CD4-positive, alpha-beta memory T cell (primary cell): ENCODE measurements at places on chromosomes 3 and 15. TPM values are rescaled to one million over a fixed set of nuclear protein-coding genes. Genes with fewer than 3 reads are reported as not detected.

DNA sequence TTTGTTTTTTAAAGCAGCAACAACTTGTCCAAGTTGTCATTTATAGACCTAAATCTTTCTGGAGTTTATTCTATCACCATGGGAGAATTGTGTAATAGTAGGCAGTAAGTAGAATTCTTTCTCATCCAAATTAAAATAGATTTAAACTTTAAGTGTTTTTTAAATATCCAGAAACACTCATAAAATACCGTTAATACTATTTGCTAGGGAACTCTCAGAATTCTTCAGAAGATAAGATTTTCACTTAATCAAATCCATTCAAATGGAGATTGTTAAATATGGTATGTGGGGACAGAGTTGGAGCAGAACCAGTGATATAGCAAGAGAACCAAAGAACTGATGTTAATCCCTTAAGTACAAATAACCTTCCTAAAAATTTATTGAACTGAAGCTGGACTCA, 71.0 kb downstream of the ARIH1 start:
- no peak overlapping the region for H3K27ac ChIP-seq
- H3K4me1 ChIP-seq: no peaks in the 10 kb centered on the region
- no peaks in the 10 kb centered on the region for H3K27me3 ChIP-seq
- DNase-seq: no peak
- peaks cover 10% of the 10 kb centered on the region for H3K36me3 ChIP-seq
- H3K4me3 ChIP-seq: no peak overlapping the region

DNA sequence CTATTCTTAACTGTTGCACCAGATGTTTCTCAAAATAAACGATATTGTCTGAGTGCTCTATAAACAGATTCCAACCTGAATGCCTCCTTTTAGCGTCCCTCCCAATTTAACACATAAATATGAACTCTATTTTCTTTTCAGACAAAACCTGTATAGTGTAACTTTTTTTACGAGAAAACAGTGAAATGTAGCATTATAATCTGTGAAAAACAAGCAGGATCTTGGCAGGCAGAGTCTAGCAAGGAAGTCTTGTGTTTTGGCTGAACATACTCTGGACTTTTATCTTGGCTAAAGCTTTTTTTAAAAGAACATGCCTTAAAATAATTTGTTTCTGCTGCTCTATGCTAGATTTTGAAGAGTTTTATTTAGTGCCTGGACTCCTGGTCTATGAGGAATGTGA, 150.5 kb downstream of the ROBO2 start:
- no peak overlapping the region for H3K27ac ChIP-seq
- no peaks in the 10 kb centered on the region for H3K36me3 ChIP-seq
- DNase-seq: no peak

DNA sequence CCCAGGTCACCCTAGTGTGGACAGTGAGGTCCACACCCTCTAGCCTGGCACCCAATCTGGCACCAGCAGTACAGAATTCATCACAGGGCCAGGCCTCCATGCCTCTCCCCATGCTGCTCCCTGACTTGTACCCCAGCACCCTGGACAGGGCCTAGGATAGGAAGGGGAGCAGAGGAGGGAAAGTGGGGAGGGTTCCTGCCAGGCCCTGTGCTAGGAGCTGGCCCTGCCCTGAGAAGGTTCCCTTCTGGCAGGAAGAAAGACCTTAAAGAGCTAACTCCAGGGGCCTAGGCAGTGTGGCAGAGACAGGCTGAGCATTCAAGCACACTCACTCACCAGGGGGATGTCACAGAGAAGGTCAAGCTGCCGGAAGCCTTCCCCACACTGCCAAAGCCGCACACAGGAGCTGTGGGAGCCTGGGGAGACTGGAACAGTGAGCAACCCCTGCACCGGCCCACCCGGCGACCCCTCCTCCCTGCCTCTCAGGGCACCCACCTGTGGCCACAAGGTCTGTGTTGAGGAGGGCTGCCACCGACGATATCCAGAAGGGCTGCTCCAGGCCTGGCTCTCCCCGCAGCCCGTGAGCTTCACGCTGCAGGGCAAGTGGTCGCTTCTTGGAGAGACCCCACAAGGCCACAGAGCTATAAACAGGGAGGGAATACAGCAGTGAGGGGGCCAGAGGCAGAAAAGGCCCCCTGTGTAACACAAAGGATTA, 7.4 kb downstream of the RRP9 start:
- peaks cover 3% of the 10 kb centered on the region for H3K4me1 ChIP-seq
- no peak overlapping the region for H3K27ac ChIP-seq
- H3K27me3 ChIP-seq: no peaks in the 10 kb centered on the region
- peaks cover 53% of the 10 kb centered on the region for H3K36me3 ChIP-seq
- H3K4me3 ChIP-seq: no peak overlapping the region
- no peak for DNase-seq

DNA sequence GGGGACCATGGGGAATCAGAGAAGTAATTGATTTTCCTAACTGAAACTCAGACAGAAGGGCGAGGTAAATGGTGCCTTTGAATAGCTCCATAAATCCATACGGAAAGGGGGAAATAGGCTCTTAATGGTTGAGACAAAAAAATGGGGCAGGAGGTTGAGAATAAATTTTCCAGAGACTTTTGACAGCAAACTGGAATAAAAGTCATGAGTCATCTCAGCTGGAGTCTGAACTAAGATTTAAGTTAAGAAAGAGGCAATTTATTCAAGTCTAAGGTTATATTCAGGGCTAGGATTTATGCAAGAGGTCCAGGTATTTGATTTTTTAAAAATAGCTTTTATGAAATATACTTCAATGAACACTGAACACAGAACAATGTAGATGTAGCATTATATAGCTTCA, 238.7 kb upstream of the RORA start:
- H3K36me3 ChIP-seq: no peaks in the 10 kb centered on the region
- no peak for DNase-seq
- H3K4me3 ChIP-seq: no peak overlapping the region
- no peaks in the 10 kb centered on the region for H3K4me1 ChIP-seq
- no peaks in the 10 kb centered on the region for H3K27me3 ChIP-seq
- H3K27ac ChIP-seq: no peak overlapping the region

DNA sequence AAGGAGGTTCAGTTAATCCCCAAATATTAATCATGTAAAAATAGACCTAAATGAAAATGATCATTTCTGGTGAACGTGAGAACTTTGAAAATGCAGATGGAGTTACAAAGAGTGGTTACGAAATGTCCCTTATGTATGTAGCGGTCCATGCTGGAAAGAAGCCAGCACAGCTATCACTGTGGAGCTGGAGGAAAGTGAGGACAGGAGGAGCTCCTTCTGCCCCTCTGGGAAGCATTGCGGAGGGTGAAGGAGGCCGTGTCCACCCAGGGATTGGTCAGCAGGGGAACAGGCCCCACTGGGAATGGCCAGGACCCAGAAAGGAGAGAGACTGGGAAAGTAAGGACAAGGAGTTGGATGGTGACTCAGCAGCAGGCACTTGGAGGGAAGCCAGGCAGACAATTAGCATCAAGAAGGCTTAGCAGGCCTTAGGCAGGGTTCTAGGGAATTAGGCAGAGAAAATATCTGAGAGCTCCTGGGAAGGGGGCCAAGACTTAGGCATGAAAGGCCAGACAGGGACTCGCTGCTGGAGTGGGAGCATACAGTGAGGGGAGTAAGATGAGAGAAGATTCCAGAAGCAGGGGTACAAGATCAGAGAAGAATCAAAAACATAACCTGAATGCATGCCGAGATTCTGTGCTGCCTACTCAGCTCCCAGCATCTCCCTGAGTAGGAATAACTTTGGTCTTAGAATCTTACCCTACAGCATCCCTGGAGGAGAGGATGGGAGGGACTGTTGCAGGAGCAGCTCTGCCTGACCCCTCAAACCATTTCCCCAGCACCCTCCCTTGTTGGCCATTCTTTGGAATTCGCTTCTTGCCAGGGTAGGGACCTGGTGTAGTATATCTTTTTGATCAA, 171.0 kb upstream of the UMPS start:
- DNase-seq: no peak
- no peak overlapping the region for H3K4me3 ChIP-seq
- H3K27ac ChIP-seq: no peak overlapping the region

- no peak overlapping the region for H3K27ac ChIP-seq
- H3K4me1 ChIP-seq: no peaks in the 10 kb centered on the region
- DNase-seq: no peak
- no peaks in the 10 kb centered on the region for H3K36me3 ChIP-seq
- H3K27me3 ChIP-seq: no peaks in the 10 kb centered on the region
- H3K4me3 ChIP-seq: no peak overlapping the region
These were observed 82.3 kb upstream of the MLF1 start for GRCh38 chr3:158488670-158489069.

- H3K4me1 ChIP-seq: peaks cover 8% of the 10 kb centered on the region
- DNase-seq: no peak
- H3K27me3 ChIP-seq: peaks cover 3% of the 10 kb centered on the region
- no peaks in the 10 kb centered on the region for H3K36me3 ChIP-seq
- H3K27ac ChIP-seq: no peak overlapping the region
These were observed 44.9 kb upstream of the TMC3 start for GRCh38 chr15:81418891-81419290.

DNA sequence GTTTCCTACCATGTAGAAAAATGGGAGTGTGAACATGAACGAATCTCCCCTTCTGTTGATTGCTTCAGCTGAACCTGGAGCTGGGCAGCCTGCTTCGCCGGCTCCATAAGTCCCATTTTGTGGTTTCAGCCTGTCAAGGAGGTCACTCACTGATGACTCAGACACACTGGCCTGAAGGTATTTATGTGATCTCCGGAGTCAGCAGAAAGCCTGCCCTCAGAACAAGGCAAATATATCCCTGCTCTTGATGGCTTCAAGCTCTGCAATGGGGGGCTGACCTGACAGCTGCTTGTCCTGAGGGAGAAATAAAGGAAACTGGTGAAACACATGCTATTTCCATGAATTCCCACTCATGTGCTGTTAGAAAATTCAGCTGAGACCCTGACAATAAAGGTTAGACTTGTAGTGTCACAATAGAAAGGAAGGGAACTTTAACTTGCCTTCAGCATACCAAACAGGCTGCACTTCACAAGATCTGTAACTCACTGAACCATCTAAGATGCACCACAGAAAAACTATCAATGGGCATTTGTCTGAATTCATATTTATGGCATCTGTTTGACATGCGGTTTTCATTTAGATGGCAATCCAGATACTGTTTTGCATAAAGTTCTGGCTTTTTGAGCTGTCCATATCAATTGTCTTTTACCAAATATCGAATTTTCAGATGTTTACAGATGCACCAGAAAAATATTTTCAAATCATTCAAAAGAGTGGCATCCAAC, 282.0 kb upstream of the VEPH1 start:
- no peaks in the 10 kb centered on the region for H3K27me3 ChIP-seq
- no peak overlapping the region for H3K4me3 ChIP-seq
- H3K4me1 ChIP-seq: no peaks in the 10 kb centered on the region
- DNase-seq: no peak

GRCh38 chr15:39156166-39156565, 424.7 kb upstream of the THBS1 start:
- H3K4me1 ChIP-seq: no peaks in the 10 kb centered on the region
- no peak overlapping the region for H3K27ac ChIP-seq

DNA sequence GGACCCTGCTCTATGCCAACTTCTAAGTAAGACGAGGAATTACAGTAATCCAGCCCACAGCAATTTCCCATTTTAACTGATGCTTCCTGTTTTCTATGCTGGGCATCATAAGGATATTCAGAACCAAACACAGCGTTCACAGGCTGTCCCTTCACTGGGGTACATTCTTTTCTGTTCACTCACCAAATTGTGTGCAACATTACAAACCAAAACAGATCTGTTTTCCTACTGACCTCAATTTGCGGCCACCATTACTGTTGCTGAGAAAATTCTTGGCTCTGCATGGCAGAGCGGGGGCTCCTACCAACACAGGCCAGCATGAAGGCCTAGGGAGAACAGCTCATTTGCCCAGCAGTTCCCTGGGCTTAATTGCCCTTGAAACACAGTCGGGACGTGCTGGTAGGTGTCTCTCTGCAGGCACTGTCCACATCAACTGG, 76.5 kb downstream of the MYO1E start:
- no peak overlapping the region for H3K27ac ChIP-seq
- H3K36me3 ChIP-seq: no peaks in the 10 kb centered on the region
- no peak overlapping the region for H3K4me3 ChIP-seq
- no peak for DNase-seq
- H3K4me1 ChIP-seq: peaks cover 31% of the 10 kb centered on the region

- H3K4me1 ChIP-seq: no peaks in the 10 kb centered on the region
- no peak overlapping the region for H3K4me3 ChIP-seq
- no peak for DNase-seq
- H3K27me3 ChIP-seq: no peaks in the 10 kb centered on the region
These were observed 17.0 kb downstream of the MAGI1 start for GRCh38 chr3:66021731-66022131.

DNA sequence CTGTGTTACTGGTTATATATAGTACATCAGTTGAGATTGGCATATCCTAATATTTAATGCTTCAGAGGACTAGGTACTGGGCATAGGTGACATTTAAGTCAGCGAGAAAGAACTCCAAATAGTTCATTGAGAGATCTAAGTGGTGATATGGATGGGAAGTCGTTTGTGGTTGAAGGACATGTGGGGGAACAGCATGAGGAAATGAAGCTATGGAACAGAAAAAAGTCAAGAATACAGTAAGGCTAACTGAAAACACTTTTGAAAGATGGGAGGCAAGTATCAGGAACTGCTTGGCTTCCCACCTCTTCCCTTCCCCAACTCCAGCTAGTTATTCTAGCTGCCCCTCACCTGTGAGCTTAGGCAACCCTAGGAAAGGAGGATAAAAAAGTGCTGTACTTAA, 3.7 kb upstream of the MYO5A start:
- H3K27me3 ChIP-seq: no peaks in the 10 kb centered on the region
- H3K27ac ChIP-seq: no peak overlapping the region
- H3K4me1 ChIP-seq: peaks cover 16% of the 10 kb centered on the region

- H3K36me3 ChIP-seq: no peaks in the 10 kb centered on the region
- no peak overlapping the region for H3K27ac ChIP-seq
- no peaks in the 10 kb centered on the region for H3K4me1 ChIP-seq
- H3K4me3 ChIP-seq: no peak overlapping the region
- DNase-seq: no peak
- H3K27me3 ChIP-seq: no peaks in the 10 kb centered on the region
These were observed 990.4 kb downstream of the GBE1 start for GRCh38 chr3:80771085-80771484.

- H3K27me3 ChIP-seq: no peaks in the 10 kb centered on the region
- H3K4me3 ChIP-seq: no peak overlapping the region
- H3K4me1 ChIP-seq: no peaks in the 10 kb centered on the region
- no peak for DNase-seq
- no peaks in the 10 kb centered on the region for H3K36me3 ChIP-seq
These were observed 496.9 kb downstream of the CADM2 start for GRCh38 chr3:85455561-85456200.

- no peak for DNase-seq
- H3K27ac ChIP-seq: no peak overlapping the region
- H3K27me3 ChIP-seq: no peaks in the 10 kb centered on the region
- no peaks in the 10 kb centered on the region for H3K4me1 ChIP-seq
- no peak overlapping the region for H3K4me3 ChIP-seq
These were observed 81.3 kb downstream of the STAC start for GRCh38 chr3:36461597-36461996.

The CP gene
- not detected for polyA plus RNA-seq

The HCN4 gene
- not detected for polyA plus RNA-seq

The ISL2 gene
- polyA plus RNA-seq: not detected

The EIF4E3 gene
- polyA plus RNA-seq: 40.7 TPM

The IL17RD gene
- polyA plus RNA-seq: not detected

The BNC1 gene
- polyA plus RNA-seq: not detected

The IL20RB gene
- not detected for polyA plus RNA-seq
